IMR-90 (cell line): ENCODE measurements at places on chromosomes 4 and X. TPM values are rescaled to one million over a fixed set of nuclear protein-coding genes. Genes with fewer than 3 reads are reported as not detected.
A peak's percentile ranks its signal among the peaks of the same experiment; 100 is the strongest.

DNA sequence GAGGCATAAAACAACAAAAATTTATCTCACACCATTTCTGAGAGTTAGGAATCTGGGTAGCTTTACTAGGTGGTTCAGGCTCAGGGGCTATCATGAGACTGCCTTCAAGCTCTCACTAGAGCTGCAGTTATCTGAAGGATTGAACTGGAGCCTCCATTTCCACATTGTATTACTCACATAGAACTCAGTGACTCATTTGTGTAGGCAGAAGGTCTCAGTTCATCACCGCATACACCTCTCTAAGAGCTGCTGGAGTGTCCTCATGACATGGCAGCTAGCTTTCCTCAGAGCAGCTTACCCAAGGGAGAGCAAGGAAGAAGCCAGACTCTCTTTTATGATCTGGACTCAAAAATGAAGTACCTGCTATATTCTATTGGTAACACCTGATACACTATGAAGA, 389.2 kb downstream of the IQCM start:
- peak; percentile 35 for DNase-seq

DNA sequence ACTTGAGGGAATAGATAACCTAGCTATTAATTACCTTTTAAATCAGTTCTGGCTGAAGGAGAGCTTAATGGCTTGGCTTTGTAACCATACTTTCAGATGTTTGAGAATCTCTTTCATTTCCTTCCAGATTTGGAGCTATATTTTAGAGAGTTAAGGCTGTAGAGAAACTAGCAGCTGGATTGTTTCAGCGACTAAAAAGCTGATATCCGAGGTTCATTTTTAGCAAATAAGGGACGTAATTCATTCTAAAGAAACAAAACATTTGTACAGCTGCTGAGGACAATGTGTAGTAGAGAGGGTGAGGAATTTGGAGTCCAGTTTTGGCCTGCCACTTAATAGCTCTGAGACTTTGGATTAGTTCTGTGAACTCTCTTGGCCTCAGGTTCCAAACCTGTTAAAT, 12.2 kb downstream of the OSTC start:
- no peak for DNase-seq

Gene LIMCH1
- polyA plus RNA-seq: 0.89 and 1.1 TPM in 2 replicates

DNA sequence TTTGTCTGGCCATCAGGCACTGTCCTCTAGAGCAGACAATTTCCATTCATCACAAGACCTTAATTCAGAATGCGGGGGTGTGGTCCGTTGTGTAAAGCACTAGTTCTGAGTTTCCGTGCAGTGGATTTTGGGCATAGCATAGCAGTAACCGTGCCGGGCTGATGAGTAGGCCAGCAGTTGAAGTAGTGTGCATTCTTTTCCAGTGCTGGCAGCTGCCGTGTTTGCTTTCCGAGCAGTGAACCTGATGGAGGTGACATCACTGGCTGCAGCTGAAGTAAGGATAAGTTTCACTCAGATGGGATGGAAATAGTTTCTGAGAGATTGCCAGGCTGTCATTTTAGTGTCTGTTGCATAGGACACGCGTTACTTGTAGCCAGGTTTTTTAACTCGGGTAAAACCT, 107.0 kb upstream of the STIM2 start:
- peak; percentile 68 for DNase-seq

Gene CSN1S1
- not detected in 2 replicates for polyA plus RNA-seq

Gene ASMT
- not detected in 2 replicates for polyA plus RNA-seq

Gene SPANXA1
- polyA plus RNA-seq: not detected in 2 replicates

DNA sequence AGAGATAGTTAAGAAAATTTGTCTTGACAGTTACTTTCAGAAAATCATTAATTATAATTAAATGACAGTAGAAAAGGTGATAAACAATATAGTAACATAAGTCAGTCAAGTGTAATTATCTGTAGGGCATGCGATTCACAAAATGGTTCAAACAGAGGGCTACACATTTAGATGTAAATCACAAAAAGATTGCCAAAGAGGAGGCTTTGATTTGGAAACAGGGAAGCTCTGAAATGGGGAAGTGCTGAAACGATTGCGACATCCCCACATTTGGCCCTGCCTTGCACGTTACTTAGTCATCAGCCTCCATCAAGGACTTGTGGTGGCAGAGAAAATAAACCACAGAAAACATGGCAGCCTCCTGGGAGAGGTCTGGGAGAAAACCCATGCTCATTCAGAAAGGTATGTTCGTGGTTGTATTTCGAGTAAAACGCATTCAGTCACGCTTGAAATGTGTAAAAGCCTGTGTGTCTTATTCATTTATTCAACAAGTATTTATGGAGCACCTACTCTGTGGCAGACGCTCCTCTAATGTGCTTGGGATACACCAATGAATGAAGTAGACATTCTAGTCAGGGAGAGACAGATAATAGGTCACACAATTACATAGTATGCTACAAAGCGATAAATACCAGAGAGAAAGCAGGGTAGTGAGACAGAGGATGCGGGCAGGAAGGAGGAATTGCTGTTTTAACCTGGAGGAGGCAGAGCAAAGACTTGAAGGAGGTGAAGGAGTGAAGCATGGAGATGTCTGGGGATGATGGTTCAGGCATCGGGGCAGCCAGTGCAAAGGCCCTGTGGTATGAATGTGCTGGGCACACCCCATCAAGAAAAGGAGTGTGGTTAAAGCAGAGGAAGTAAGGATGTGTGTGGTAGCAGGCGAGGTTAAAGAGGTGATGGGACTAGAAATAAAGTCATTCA, 7.8 kb downstream of the RBM47 start:
- peak; percentile 98 for DNase-seq

GRCh38 chrX:42485601-42486000, 292.4 kb downstream of the PPP1R2C start:
- DNase-seq: no peak

- DNase-seq: no peak
Measured at GRCh38 chr4:147525494-147526271, 44.8 kb downstream of the EDNRA start.

Gene PNMA5
- not detected in 2 replicates for polyA plus RNA-seq

DNA sequence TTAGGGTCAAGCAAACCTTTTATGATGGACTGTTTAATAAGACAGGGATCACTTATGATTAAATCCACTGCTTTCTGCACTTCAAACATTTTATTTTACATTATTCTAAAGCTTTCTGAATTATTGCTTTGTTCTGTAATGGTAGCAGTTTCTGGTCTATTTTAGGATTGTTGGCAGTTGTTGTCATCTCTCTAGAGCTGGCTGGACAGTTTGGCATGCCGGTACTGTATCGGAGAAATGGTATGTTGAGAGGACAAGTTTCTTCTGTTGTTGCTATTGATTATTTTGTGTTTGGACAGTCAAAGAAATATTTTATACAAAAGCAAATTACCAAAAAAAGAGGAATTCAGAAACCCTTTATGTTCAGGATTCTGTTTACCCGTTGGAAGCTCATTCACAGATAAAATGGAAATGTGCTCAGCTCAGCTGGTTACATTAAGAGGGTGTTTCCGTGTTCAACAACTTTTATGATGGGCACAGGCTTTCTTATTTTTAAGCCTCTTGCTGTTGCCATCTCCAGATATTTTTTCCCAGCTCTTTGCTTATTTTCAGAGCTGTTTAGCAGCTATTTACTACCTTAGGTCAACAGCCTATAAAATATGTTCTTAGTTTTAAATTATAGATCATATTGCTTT, 214.6 kb upstream of the IGFBP7 start:
- no peak for DNase-seq

DNA sequence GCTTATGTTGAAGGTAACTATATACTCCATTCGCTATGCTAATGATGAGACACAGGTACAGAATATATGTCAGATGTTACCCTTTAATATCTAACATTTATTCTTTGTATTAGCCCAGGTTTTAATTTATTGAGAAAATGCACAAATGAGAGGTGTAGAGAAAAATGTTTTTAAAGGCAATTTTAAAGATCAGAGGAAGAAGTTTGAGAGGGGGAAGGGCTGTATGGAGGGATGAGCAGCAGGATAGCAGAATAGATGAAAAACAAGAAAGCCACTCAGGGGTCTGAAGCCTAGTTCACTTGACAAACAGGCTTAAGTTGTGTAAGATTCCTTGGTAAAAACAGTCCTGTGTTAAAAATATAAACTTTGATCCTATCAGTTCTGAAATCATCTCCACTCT, 3.7 kb downstream of the MAB21L2 start:
- no peak for DNase-seq

Gene GPRASP1
- 1.2 and 1.5 TPM in 2 replicates for polyA plus RNA-seq

- DNase-seq: peak; percentile 42
Measured at GRCh38 chr4:72326692-72327632, 242.1 kb downstream of the ADAMTS3 start.

DNA sequence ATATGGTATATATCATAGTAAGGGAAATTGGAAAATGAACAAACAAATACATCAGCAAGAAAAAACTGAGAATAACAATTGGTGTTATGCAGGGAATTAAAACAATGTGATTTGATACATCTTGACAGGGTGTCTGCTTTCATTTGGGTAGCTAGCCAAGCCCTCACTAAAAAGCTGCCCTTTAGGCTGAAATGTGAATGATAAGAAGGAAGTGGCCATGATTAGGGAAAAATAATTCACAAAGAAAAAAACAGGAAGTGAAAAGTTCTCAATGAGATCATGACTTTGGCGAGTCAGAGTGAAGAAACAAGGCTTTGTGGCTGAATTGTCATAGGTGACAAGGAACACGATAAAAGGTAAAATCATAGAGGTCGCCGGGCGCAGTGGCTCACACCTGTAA, 675.8 kb upstream of the SLIT2 start:
- no peak for DNase-seq

GRCh38 chr4:74658116-74658515, 136.2 kb downstream of the BTC start:
- DNase-seq: no peak
